ENCODE measurements at places on chromosomes 7 and 10.

DNA sequence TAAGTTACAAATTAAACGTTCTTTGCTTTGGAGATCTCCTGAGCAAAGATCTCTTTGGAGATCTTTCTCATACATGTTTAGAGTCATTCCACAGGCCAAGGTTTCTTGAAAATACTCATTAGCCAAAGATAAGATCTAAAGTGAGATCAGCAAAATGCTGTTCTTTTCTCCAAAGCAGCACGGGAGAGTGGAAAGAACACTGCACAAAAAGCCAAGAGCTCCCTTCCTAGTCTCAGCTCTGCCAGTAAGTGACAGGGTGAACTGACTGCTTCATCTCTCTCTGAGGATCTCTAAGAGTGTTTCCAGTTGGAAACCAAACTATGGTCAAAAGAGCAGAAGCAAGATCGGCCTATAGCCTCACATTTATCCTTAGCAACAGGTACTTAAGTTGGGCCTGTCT lies 168.4 kb upstream of the ASAH2 start:
- no peak for DNase-seq

DNA sequence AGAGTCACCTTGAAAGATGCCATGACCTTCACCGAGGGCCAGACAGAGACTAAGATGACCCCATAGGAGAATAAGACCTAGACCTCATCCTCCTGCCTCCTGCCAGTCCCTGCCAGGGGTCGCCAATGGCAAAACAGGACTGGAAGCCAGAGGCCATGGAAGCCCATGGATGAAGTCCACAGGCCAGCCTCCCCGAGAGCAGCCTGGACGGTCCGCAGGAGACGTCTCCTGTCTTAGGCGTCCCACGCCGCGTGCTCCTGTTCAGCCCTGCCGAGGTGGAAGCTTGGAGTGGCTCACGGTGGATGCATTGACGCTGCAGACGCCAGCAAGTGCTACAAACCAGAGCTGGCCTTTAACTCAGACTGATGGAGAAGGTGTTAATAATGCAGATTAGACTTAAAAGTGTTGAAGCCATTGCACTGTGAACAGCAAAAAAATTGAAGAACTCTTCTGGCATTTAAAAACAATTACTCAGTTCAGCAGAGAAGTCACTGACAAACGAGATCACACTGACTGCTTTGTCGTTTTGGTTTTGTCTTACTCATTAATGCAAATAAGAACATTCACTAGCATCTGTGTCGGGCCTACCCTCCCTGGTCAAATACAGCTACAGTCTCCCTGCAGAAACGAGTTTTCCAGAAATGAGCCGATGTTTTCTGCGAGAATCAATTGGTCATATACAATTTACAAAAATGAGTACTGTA lies 38.1 kb upstream of the FAM20C start:
- DNase-seq, result no peak

DNA sequence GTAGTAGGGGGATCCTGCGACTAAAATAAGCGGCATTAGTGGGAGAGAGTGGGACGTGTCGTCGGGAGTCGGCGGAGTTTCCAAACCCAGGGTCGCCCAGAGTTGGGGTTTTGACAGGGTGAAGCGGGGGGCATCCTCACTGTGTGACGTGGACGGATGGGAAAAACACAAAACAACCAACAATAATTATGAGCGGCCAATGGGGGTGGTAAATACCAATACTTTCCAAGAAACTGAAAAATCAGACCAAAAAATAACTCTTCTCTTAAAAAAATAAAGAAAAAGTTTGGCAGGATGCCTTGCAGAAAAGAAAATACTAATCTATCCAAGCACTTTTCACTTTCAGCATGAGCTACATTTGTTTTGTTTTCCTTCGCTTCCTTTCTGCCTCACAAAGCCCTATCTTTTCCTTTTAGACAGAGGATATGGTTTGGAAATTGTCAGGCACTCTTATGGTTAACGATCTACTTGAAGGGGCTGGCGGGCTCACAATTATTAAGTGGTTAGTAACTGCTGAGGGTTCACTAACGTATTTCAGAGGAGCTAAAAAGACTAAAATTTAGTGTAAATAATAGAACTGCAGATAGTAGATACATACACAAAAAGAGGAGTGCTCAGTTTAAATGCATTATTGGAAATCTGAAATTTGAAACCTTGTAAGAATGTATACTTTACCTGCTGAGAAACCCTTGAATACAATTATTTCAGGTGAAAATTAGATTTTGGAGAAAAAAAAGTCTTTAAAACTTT lies 802 bp upstream of the CDK6 start:
- no peak for DNase-seq

DNA sequence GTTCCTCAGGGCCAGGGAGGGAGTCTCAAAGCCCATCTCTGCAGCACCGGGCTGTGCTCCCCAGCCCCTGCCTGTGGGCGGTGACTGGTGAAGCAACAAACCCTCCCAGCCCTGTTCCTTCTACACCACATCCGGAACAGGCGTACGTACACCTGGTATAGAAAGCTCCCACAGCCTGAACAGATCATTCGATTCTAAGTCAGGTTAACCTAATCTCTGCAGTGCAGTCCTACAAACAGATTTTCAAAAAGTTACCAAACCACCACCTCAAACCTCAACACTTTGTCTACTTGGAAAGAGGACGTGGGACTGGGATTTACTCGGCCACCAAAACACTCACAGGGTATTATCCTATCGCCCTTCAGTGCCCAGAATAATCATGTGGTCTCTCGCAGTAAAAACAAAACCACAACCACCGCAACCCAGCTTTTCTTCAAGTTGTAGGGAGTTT lies 238.4 kb downstream of the DIP2C start:
- no peak for DNase-seq

- DNase-seq, result no peak
Observed at GRCh38 chr10:131424053-131424452, 112.5 kb upstream of the TCERG1L start.
